Ovary (tissue), 10 donors: ENCODE measurements at places on chromosomes 6 and 20. TPM values are rescaled to one million over a fixed set of nuclear protein-coding genes. Genes with fewer than 3 reads are reported as not detected.

Gene BPIFA1
- polyA plus RNA-seq, result not detected

Gene FRS3
- polyA plus RNA-seq, result 1.00 TPM

GRCh38 chr6:13536796-13537526 is 37.4 kb upstream of the SIRT5 start:
- no peak for DNase-seq
- no peaks in the 10 kb centered on the region for H3K4me1 ChIP-seq
- H3K27me3 ChIP-seq, result no peaks in the 10 kb centered on the region
- H3K4me3 ChIP-seq, result no peak overlapping the region
- no peak overlapping the region for H3K27ac ChIP-seq

- H3K36me3 ChIP-seq, result no peaks in the 10 kb centered on the region
- H3K4me3 ChIP-seq, result no peak overlapping the region
Observed at GRCh38 chr6:113629256-113629655, 227.9 kb upstream of the MARCKS start.

DNA sequence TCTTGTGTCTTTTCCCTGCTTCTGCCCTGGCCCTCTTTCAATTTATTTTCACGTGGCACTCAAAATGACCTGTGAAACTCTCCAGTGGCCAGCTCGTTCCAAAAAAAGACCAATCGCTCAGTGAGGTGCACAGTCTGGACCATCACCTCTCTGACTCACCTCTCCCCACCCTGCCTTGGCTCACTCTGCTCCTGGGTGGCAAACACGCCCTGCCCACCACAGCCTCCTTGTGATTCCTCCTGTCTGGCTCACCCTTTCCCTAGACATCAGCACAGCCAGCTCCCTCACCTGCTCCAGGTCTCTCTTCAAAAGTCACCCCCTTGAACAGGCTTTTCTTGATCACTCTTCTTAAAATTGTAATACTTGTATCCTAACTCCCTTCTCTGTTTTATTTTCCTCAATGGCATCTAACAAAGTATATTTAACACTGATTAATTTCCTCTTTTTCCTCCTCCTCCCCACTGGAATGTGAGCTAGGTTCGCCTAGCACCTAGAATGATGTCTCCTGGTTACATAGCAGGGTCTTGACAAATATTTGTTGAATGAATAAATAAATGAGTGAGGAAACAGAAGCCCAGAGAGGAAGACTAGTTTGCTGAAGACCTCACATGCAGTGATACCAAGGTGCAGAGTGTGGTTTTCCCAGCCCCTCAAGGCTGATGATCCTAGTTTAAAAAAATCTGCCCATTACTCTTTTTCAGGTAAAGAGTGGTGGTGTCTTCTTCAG is 109.0 kb downstream of the GJA10 start:
- H3K36me3 ChIP-seq, result no peaks in the 10 kb centered on the region
- no peaks in the 10 kb centered on the region for H3K27me3 ChIP-seq
- peaks cover 2% of the 10 kb centered on the region for H3K4me1 ChIP-seq
- H3K27ac ChIP-seq, result no peak overlapping the region

GRCh38 chr6:112176175-112176574 is 78.2 kb downstream of the LAMA4 start:
- no peaks in the 10 kb centered on the region for H3K27me3 ChIP-seq
- H3K4me1 ChIP-seq, result no peaks in the 10 kb centered on the region
- H3K36me3 ChIP-seq, result no peaks in the 10 kb centered on the region
- DNase-seq, result no peak
- no peak overlapping the region for H3K4me3 ChIP-seq

- no peaks in the 10 kb centered on the region for H3K36me3 ChIP-seq
- H3K27ac ChIP-seq, result no peak overlapping the region
- H3K4me1 ChIP-seq, result no peaks in the 10 kb centered on the region
- no peaks in the 10 kb centered on the region for H3K27me3 ChIP-seq
Observed at GRCh38 chr20:2260250-2260649, 35.6 kb upstream of the TGM3 start.

GRCh38 chr6:158039571-158040050 is 57.9 kb downstream of the SYNJ2 start:
- no peaks in the 10 kb centered on the region for H3K36me3 ChIP-seq
- DNase-seq, result no peak
- no peak overlapping the region for H3K4me3 ChIP-seq
- no peaks in the 10 kb centered on the region for H3K27me3 ChIP-seq
- H3K4me1 ChIP-seq, result peaks cover 22% of the 10 kb centered on the region

DNA sequence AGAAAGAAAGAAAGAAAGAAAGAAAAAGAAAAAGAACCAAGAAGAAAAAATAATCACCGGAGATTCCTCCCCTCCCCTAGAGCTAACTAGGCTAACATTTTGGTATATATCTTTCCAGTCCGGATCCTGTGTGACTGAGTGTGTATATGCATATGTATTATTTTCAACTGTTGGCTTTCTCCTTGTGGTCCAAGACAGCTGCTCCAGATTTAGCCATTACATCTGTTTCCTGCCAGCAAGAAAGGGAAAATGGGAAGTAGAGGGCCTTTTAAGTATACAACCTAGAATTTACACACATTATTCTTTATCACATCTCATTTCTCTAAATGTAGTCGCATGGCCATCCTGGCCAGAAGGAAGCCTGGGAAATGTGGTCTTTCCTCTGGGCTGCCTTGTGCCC is 15.2 kb downstream of the SLC52A3 start:
- H3K27ac ChIP-seq, result no peak overlapping the region
- no peaks in the 10 kb centered on the region for H3K36me3 ChIP-seq
- no peaks in the 10 kb centered on the region for H3K4me1 ChIP-seq
- no peaks in the 10 kb centered on the region for H3K27me3 ChIP-seq

GRCh38 chr6:30917041-30917440 is 3.0 kb downstream of the VARS2 start:
- no peak overlapping the region for H3K27ac ChIP-seq
- H3K36me3 ChIP-seq, result no peaks in the 10 kb centered on the region
- peaks cover 5% of the 10 kb centered on the region for H3K4me1 ChIP-seq
- H3K27me3 ChIP-seq, result no peaks in the 10 kb centered on the region
- no peak overlapping the region for H3K4me3 ChIP-seq
